ENCODE measurements at places on chromosomes 2 and 18.

DNA sequence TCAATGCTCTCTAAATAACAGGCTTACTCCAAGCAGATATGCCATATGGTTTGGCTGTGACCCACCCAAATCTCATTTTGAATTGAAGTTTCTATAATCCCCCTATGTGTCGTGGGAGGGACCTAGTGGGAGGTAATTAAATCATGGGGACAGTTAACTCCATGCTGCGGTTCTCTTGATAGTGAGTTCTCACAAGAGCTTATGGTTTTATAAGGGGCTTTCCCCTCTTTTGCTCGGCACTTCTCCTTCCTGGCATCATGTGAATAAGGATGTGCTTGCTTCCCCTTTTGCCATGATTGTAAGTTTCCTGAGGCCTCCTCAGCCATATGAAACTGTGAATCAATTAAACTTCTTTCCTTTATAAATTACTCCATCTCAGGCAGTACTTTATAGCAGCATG lies 302.7 kb upstream of the ZC3H15 start:
- no peak for DNase-seq

- DNase-seq, result no peak
Observed at GRCh38 chr2:16239296-16239850, 299.0 kb downstream of the MYCN start.

GRCh38 chr2:100427627-100428258 lies 10.3 kb upstream of the CHST10 start:
- peak; percentile 59 for DNase-seq

- no peak for DNase-seq
Observed at GRCh38 chr2:147197754-147198483, 646.9 kb upstream of the ACVR2A start.

GRCh38 chr2:100417711-100418124 lies 250 bp upstream of the CHST10 start:
- DNase-seq, result no peak

- DNase-seq, result no peak
Observed at GRCh38 chr18:5302606-5303005, 7.1 kb upstream of the ZBTB14 start.

DNA sequence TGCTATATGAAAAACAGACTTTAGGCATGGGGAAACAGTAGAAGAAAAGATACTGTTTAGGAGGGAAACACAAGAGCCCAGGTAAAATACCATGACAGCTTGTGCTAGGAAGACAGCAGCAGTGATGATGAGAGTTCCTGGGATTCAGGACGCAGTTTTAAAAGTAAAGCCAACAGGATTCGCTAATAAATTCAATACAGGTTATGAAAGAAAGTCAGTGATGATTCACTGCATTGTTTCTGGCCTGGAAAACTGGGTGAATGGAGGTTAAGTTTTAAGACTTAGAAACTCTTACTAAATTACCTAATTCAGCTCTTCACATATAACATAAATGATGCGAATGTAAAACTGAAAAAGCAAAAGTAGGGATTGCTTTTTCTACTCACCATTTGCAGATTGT lies 27.9 kb upstream of the RNU4ATAC start:
- DNase-seq, result no peak

- no peak for DNase-seq
Observed at GRCh38 chr2:241258505-241259280, 56.8 kb downstream of the HDLBP start.

DNA sequence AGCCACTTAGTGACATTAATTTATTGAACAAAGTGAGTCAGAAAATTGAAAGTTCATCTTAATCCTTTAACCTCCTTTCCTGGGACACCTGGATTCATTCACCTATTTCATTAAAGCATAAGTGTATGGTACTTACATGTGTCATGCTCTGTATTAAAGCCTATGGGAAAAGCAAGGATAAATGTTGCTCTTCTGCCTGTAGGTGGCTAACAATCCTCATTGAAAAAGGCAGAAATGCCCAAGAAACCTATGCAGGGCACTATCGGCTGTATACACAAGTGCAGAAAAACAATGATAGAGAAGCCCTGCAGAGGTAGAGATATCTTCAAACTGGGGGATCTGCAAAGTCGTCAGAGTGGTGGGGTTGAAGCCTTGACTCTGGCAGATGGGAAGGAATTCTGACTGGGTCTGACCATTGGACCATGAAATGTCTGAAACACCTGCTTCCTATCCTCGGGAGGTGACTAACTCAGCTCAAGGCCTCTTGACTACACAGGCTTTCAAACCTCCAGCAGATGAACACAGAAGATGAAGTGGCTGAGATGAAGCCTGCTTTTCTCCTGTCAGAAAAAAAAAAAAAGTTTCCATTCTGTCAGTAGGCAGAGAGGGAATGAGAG lies 83.1 kb downstream of the DCC start:
- no peak for DNase-seq

- DNase-seq, result no peak
Observed at GRCh38 chr2:75497256-75497655, 63.5 kb downstream of the EVA1A start.

DNA sequence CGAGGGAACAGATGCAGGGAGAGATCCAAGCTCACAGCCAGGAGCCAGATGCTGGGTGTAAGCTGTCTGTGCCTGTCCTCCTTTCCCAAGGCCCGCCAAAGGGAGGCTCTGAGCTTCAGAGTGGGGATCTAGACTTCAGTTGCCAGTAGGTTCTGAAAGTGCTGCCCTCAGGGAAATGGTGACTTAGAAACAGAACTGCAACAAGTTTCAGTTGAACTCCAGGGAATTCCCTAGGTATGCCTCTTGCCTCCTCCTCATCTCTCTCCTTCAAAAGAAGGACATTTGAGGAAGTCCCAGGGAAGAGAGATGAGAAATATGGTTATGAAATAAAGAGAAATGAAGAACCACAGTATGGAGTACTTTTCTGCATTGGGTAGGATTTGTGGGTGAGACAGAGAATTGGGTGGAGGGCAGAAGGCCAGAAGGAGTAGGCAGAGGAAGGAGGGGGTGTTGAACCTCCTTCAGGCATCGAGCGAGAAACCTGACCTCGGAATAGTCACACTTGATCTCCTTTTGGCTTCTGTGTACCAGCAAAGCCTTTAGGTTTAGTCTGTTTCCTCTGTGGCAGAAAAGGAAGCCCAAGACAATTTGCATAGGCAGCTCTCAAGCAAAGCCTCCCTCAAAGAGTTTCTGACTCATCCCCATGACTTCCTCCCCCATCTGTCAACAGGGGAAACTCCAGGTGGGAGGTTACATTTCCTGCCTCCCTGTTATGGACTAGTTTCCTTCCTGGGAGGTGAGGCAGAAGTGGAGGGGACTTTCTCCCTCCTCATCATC lies 45.7 kb downstream of the QPCT start:
- peak; percentile 91 for DNase-seq

Measured in activated CD4-positive, alpha-beta T cell treated with anti-CD3 and anti-CD28 coated beads, Interleukin-2, Interleukin-6, amounts not matched to agents 100 ng/mL and 50 ng/mL, durations not matched to agents 16 hours and 8 hours (primary cell).